Activated naive CD8-positive, alpha-beta T cell treated with anti-CD3 and anti-CD28 coated beads, Interleukin-2, amount 50 U/mL, for 24 hours (primary cell): ENCODE measurements at places on chromosomes 6 and 20.

DNA sequence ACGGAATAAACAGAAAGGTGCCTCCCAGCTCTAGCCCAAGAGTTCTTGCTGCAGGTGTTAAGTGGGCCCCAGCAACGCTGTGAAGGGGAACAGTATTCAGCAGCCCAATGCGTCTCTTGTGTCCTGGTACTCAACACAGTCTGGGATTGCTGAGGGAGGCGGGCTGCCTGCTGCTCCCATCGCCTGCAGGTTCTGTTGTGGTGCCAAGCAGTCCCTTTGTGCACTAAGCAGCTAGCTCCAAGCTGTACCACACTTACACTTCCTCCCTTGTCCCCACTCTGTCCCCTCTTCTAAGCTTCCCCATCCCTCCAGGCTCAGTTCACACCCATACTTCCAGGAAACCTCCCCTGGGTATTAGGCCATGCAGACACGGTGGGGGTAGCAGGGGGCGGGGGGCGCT, 92.7 kb downstream of the AGPAT4 start:
- DNase-seq, result no peak

- DNase-seq, result no peak
Measured at GRCh38 chr6:128024969-128025368, 124.1 kb upstream of the THEMIS start.

DNA sequence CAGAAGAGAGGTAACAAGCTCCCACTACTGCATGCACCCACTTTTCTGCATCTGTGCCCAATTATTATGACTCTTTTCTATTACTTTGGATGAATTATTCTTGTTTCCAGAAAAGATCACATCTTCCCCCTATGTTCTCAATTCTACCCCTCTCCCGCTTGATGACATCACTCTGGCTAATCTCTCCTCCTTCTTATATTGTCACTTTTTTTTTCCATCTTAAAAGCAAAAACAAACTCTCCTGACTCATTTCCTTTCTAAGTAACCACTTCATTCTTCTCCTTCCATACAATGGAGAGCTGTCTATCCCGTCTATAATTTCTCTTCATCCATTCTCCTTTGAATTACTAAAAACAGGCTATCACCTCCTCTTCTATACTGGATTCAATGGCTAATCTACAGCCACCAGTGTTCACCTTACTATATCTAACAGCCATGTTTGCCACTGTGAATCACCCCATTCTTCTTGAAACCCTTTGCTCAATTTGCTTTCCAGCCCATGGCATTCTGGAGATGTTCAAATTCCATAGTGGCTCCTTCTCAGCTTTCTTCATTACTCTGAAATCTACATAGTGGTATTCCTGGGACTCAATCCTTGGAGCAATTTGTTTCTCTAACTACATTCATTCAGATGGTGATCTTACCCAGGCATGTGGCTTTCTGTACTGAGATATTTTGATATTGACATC, 378.4 kb downstream of the ARHGAP18 start:
- no peak for DNase-seq

GRCh38 chr6:37635319-37635718, 62.4 kb downstream of the MDGA1 start:
- no peak for DNase-seq

DNA sequence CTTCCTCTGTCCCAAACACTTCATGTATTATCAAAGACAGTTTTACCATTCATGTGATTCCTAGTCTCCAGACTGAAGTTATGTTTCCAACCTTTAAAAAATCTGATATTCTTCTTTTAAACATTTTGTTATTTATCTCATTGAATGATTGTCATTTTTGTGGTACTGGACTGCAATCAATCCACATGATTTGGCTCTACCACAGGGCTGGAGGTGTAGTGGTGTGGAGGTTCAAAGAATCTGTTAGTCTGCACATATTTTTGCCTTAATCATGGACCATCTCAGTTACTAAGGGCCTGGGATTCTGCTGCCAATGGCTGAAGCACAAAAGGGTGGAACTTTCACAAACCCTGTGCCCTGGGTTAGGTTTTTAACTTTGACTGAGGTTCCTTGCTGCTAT, 164.1 kb upstream of the JAG1 start:
- no peak for DNase-seq

- no peak for DNase-seq
Measured at GRCh38 chr6:166541876-166542579, 44.5 kb downstream of the RAMACL start.
